ENCODE measurements at places on chromosomes 16 and 17.
A peak's percentile ranks its signal among the peaks of the same experiment; 100 is the strongest.

GRCh38 chr17:65072660-65073071, 16.1 kb upstream of the GNA13 start:
- no peak for DNase-seq

DNA sequence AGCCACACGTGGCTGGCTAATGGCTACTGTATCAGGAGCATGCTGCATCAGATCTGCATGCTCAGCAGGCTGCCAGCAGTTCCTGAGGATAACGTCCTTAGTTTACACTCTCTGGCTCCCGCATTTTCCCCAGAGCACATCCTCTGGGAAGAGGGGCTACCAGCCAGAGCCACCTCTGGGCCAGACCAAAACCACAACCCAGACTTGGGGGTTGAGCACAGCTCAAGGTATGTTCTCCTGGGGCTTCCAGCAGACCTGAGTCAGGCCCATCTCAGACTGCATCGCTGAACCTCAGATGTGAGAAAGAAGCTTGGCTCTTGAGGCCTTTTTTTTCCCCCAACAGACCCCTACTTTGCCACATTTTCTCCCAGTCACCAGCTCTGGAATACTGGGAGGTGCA, 23.7 kb upstream of the WSCD1 start:
- no peak for DNase-seq

DNA sequence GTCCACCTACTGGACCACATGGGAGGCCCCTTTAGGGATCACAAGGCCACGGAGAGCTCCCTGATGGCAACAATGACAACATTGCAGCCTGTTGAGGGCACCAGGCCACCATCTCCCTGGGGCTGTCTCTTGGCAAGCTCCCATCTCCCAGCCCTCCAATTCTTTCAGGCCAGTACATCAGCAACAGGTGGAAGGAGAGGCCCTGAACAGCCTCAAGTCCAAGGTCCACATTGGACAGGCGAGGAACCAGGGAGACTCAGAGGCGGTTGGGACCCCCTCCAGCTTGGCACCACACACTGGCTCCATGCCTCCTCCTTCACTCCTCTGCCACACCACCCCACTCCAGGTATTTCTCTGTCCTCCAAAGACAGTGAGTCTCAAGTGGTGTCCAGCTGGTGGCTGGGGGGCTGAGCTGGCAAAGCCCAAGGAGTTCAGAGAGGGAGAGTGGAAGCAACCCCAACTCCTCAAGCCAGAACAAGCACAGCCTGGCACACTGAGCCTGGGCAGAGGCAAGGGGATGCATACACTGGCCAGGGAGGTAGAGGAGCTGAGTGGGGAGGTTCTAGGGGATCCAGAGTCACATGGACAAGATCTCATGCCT, 1.3 kb upstream of the ACAP1 start:
- no peak for DNase-seq

DNA sequence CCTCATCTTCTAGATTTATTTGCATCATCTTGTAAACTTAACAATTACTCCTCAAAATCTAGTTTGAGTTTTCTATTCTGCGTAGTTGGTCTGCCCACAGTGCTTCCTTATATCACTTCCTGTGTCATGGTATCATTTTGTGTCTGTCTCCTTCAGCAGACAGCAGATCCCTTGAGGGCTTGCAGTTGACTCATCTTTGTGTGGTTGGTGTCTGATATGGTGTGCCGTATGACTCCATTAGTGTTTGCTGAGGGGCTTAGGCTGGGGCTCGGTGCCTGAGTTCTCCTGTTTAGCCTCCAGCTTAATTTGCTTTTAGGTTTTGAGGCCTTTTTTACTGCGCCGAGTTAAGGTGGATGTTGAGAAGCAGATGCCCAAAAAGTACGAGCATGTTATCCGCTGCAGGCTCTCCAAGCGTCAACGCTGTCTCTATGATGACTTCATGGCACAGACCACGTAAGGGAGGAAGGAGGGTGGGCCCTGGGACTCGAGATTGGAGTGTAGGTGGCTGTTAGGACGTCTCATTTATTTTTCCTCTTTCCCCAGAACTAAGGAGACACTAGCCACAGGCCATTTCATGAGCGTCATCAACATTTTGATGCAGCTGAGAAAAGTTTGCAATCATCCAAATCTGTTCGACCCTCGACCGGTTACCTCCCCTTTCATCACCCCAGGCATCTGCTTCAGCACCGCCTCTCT, 16.9 kb downstream of the SRCAP start:
- DNase-seq, result no peak

DNA sequence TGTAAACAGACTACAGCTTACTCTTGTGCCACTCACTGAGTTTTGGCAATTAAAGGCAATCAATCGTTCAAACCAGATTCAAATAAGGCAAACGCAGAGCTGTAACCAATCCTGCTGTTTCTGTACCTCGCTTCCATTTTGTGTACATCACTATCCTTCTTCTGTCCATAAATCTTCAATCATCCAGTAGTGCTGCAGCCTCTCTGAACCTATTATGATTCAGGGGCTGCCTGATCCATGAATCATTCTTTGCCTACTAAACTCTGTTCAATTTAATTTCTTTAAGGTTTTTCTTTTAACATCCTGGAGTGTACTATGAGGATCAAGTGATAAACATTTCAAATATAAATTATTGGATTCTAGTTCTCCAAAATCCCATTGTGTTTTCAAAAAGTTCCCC, 93.9 kb downstream of the CEP112 start:
- no peak for DNase-seq

- DNase-seq, result peak; percentile 65
These were observed 6.6 kb downstream of the PHB1 start for GRCh38 chr17:49407981-49408501.

- DNase-seq, result no peak
These were observed 2.6 kb downstream of the PCGF2 start for GRCh38 chr17:38745545-38745944.
